ENCODE measurements at places on chromosomes 11 and 22. TPM values are rescaled to one million over a fixed set of nuclear protein-coding genes. Genes with fewer than 3 reads are reported as not detected.

DNA sequence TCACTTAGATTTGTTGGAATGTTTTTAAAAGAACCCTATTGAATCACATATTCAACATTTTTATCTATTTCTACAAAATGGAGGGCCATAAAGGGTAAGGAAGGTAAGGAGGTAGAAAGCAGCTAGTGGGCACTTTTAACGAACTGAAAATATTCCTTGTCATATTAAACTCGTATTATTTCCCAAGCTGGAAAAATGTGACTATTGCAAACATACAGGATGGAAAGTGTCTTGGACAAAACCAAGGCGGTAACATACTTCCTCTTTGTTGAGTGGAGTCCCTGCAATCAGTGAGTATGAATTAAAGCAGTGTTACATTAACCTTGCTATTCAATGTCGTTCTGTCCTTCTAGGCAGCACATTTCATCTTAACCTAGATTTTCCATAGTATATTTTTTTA, 165.6 kb downstream of the RCN1 start:
- DNase-seq = no peak

- no peak for DNase-seq
Measured at GRCh38 chr22:40995821-40996220, 44.6 kb downstream of the RBX1 start.

DNA sequence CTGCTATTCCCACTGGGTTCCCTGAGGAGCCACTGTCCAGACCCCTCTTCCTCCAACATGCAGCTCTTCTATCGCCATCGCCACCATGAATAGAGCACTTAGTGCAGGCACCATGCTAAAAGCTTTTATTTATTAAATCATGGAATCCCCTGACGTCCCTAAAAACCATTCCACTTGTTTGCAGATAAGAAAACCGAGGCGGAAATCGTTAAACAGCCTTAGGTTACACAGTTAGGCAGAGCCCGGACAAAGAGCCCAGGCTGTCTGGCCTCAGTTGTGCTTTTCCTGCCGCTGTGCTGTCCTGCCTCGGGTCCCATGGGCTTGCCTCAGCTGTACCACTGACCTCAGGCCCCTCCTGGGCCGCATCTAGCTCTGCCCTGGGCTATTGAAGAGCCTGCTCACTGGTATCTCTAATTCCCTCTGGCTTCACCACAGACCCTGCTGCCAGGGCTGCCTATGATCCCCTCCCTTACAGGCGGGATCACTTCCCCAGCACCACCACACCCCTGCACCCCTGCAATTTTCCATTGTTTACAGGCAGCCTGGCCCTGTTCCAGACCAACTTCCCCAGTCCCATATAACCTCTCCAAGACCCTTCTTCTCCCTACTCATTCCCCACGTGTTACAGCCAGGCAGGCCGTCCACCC, 13.0 kb upstream of the TUB start:
- no peak for DNase-seq

DNA sequence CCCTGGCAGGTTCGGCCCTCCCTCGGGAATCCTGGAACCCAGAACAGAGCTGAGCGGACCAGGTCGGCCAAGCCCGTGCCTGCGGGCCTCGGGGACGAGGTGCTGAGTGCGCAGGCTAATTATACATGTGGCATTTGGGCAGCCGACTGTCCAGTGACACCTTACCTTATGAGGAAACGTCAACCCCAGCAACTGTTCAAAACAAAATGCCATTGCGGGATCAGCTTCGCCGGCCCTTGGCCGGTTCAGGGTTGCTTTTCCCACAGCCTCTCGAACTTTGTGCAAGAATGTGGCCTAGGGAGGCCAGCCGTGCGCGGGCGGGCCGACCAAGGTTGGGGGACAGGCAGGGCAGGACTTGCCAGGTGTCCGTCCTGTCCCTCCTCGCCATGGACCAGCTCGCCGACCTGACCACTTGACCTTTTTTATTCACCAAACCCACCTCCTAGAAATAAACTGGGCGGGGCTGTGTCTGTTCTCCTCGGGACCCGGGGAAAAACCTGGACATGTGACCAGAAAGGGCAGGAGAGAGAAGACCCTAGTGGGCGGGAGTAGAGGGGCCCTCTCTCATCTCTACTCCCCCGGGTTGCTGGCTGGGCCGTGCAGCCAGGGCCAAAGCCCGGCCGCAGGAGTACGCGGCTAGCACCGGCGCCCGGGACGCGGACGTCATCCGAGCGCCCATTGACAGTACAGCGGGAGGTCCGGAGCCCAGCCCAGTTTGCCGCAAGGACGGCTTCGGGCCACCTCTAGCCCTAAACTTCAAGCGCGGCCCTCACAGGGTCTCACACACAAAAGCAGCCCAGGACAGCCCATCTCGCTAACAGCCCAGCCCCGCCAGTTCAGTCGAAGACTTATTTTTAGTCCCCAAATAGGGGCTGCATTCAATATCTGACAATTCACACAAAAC, 134.3 kb upstream of the C11orf58 start:
- DNase-seq = peak; percentile 82

DNA sequence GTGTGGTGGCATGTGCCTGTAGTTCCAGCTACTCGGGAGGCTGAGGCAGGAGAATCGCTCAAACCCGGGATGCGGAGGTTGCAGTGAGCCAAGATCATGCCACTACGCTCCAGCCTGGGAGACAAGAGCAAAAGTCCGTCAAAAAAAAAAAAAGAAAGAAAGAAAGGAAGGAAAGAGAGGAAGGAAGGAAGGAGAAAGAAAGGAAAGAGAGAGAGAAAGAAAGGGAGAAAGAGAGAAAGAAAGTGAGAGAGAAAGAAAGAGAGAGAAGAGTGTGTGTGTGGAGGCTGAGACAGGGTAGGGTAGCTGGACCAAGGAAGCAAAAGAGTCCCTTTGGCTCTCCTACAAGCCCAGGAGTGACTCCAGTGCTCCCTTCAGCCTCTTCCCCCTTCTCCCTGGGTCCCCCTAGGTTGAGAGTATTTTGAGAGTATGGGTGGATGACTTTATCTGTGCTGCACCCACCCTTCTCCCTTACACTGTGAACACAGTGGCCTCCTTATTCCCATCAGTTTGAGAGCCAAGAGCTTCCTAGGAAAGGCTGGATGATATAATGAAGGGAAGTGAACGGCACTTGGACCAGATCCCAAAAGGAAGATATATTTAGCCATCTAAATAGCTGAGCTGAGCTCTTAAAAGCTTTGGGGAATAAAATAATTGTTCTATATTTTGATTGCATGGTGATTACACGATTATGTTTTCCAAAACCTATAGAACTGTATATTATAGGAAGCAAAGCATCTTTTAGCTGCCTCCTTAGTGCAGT, 9.5 kb upstream of the DENND5A start:
- DNase-seq = no peak

DNA sequence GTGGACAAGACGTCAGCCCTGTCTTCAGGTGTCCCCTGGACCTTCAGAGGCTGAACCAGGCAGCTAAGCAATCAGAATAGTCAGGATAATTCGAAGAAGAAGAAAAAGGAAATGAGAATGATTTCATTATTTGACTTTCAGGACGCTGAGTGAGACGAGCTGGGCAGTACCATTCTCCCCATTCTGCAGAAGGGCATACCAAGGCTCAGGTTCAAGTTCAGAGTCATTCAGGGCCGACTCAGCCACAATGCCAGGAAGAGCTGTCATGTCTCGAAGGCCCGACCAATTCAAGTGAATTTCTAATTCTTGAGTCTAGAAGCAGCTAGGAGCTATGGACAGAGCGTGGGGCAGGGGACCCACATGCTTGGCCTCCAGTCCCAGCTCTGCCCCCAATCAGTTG, 33.8 kb upstream of the CD82 start:
- DNase-seq = no peak

DNA sequence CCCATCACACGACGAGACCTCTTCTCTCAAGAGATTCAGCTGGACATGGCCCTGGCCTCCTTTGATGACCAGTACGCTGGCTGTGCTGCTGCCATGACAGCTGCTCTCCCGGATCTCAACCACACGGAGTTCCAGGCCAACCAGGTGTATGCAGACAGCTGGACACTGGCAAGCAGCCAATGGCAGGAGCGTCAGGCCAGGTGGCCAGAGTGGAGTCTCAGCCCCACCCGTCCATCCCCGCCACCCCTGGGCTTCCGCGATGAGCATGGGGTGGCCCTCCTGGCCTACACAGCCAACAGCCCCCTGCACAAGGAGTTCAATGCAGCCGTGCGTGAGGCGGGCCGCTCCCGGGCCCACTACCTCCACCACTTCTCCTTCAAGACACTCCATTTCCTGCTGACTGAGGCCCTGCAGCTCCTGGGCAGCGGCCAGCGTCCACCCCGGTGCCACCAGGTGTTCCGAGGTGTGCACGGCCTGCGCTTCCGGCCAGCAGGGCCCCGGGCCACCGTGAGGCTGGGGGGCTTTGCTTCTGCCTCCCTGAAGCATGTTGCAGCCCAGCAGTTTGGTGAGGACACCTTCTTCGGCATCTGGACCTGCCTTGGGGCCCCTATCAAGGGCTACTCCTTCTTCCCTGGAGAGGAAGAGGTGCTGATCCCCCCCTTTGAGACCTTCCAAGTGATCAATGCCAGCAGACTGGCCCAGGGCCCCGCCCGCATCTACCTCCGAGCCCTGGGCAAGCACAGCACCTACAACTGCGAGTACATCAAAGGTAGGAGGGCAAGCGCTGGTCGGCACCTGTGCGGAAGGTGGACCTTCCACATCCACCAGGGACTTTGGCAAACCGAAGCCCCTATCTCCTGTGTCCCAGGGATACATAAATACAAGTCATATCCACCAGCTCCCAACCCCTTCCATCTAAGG, 11.3 kb downstream of the CHRNA10 start:
- DNase-seq = no peak

DNA sequence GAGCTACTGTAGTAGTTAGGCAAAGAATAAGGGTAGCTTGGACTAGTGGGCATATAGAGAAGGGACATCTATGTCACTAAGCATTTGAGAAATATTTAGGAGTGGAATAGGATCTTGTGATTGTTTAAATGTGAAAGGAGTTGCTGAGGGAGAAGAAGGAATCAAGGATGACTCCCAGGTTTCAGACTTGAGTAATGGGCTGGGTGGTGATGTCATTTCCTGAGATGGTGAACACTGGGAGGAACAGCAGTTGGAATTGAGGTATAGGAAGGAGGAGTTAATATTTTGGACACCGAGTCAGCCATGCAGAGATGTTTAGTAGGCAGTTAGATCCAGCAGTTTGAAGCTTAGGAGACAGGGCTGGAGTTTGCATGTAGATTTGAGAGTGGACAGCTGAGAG, 40.1 kb downstream of the REXO2 start:
- DNase-seq = no peak

- DNase-seq = no peak
Measured at GRCh38 chr11:72859126-72859525, 44.9 kb downstream of the ATG16L2 start.

DNA sequence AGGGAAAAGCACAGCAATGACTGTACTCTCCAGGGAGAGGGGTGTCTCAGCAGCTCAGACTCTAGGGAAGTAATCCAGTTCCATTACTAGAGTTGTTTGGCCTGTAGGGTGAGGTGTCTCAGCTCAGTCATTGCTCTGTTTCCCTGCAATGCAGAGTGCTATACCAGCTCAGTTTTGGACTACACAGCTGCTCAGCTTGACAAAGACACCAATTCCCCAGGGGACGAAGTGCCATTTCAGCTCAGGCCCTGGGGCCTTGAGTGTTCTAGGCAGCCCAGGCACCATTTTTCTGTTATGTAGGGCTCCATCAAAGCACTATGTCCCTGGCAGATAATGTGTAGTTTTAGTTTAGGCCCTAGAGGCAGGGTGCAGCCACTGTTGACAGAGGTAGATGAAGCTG, 18.2 kb downstream of the CALCB start:
- DNase-seq = no peak

- no peak for DNase-seq
Measured at GRCh38 chr11:71574418-71574817, 8.3 kb downstream of the KRTAP5-11 start.

DNA sequence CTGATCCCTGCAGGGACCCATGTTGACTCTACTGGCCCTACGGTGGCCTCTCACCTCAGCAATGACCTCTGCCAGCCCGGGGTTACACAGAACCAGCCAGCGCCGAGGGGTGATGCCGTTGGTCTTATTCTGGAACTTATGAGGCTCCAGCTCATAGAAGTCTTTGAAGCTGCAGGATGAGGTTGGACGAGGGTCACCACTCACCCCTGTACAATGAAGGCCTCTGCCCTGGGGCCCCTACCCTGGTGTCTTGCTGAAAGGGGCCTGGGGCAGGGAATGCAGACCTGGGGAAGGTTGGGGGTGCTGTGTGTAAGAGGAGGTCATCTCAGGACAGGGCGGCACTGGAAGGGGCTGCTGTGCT, 6.8 kb downstream of the PYGM start:
- no peak for DNase-seq

DNA sequence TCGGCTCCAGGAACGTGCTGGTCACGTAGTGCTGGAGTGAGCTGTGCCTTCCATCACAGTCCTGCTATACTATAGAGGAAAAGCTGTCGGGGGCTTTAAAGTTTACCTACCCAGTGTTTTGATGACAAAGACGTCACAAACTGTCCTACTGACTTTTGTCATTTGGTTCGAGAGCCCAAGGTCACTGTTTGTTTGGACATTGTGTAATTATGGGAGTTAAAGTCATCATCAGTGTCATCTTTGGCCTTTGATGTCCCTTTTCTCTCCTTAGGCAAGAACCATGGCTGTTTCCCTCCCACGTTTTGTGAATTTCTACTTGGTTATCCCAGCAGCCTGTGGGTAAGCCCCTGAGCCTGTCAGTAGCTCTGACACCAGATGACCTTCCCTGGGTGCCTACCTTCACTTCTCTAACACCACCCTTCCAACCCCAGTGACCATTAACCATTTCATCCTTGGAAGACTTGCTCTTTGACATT, 59.3 kb downstream of the SLC1A2 start:
- no peak for DNase-seq

GRCh38 chr11:27356624-27357222, 6.3 kb downstream of the CCDC34 start:
- no peak for DNase-seq

DNA sequence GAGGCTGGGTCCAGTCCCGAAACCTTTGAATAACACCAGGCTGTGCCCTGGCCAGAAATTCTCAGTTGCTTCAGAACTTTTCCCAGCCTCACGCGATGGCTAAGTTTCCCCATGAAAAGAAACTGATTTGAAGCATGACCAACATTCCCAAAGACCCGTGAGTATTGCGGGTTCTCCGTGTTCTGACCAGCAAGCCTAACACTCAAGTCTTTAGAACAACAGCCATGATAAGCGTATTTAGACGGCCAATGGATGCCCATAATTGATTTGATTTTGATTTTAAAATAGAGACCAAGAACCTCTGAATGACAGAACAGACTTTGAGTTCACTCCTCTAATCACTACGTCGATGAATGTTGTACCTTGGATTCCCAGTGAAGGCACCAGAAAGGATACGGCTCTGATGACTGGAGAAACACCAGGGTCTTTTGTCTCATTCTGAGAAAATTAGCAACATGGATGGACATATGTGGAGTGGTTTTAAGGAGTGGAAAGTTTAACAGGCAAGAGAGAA, 43.9 kb downstream of the ZNF280B start:
- DNase-seq = no peak

The DNAJB7 gene
- not detected for polyA plus RNA-seq

The SDHAF2 gene
- polyA plus RNA-seq = 37.7 TPM

The MYEOV gene
- polyA plus RNA-seq = not detected

The LINC01488 gene
- not detected for polyA plus RNA-seq

The SAA2 gene
- polyA plus RNA-seq = not detected
